ENCODE measurements at places on chromosomes 3 and 15.

- peak; percentile 83 for DNase-seq
Observed at GRCh38 chr3:13002398-13003124, 70.7 kb downstream of the IQSEC1 start.

DNA sequence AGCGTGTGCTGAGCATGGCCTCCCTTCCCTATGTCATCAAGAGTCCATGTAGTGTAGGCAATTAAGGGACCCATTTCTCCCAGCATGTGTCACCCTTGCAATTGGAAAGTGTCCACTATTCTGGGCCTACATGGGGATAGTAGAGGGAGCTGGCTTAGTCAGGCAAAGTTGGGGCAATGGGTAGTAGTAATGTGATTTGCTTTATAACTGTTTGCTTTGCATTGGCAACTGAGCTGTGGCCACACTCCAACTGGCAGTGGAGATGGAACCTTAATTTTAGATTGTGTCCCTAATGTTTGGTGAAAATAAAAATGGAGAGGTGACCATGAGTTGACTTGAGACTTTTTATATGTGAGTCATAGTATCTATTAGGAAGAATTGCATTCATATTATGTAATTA lies 97.7 kb upstream of the SAMMSON start:
- DNase-seq, result no peak

- DNase-seq, result no peak
Observed at GRCh38 chr3:9064850-9065249, 101.6 kb upstream of the RAD18 start.

- DNase-seq, result no peak
Observed at GRCh38 chr3:178597371-178597770, 61.1 kb downstream of the KCNMB2 start.

- DNase-seq, result no peak
Observed at GRCh38 chr15:70034141-70034540, 63.6 kb downstream of the TLE3 start.

DNA sequence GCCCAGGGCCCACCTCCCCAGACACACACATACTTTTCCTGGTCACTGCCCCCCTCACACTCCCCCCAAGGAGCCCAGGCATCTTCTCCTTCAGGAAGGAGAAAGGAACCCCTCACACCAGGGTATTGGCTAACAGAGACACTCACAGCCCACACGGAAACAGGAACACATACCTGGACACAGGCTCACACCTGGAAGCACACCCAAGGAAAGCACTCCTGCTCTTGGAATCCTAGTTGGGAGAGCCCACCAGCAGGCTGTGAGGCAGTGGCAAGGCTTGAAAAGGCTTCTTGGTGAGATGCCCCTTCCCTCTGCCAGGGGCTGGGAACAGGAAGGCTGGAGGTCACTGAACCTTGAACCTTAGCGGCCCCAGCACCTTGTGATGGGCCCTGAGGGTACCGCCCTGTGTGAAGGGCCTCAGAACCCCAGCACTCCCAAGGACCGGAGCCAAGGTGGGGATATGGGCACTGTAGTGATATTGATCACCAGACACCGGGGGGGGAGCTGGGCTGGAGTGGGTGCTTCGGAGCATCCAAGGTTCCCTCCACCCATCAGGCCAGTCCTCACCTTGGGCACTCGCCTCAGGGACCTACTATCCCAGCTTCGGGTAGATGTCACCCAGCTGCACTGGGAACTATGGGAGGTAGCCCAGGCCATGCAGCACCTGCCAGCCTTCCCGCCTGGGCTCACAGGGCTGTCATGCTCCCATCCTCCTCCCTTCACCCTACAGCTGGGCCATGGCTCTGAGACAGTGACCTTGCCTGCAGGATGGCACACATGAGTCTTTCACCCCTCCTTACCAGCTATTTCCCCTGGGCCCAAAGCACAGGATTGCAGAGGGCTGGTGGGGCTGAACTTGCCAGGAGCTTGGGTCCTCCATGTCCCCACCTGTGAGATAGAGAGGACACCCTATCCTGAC lies 16.4 kb downstream of the MYL3 start:
- DNase-seq, result no peak

DNA sequence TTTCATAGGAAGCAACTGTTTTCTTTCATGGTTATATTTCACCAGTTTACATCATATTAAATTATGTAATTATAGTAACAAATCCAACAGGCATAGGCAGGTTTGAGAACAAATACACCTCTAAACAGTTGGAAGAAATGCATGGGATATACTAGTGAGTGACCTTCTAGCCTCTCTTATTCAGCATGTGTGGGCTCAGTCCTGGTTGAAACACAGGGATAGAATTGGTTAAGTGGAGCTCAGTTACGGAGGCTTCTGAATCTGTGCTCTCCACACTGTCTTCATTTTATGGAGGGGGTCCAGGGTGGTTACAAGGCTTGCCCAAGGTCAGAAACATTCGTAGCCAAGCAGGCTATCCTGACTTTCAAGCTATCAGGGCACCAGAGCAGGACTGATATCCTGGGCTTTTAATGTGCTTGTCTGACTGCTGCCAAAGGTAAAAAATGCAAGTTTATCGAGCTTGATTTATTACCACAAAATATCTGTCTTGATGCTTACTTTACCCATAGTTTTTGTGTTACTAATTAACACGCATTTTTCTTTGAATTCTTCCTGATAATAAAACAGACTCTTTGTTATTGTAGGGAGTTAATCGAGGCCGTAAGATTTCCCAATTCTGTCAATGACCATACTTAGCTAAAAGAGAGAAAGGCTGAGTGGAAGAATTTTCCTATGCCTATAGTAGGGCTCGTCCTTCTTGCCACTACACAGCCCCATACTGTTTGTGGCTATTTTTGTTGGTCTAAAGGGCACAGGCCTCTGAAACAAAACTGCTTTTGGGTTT lies 89.6 kb downstream of the FILIP1L start:
- DNase-seq, result no peak

DNA sequence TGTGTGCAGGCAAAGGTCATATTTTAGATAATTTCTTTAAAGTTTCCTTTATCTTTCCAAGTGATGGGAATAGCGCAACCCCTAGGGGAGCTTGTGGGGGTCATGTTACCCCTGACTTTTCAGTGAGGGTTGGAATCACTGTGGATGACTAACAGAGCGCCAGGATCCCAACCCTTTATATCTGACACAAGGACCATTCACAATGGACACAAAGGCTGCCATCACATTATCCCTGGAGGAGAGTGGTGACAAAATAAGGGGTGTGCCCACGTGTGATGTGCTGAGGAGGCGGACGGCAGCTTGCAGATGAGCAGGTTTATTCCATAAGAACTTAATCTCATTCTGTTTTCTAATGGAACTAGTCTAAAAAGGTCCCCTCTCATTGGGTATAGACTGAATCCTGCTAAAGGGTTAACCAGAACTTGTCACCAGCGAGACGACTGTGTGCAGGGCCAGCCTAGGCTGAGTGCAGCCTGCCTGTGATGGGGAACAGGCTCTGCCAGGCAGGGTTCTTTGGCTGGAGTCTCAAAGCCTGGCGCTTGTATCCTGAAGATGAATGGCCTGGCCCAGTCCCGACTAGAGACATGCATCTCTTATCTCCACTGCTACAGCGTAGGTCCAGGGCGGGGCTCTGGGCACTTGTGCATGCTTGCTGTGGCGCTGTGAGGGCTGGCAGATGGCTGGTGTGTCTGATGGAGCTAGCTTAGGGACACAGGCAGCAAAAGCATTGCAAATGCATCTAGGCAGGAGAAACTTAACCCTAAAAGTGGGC lies 50.2 kb downstream of the CHDH start:
- DNase-seq, result no peak

DNA sequence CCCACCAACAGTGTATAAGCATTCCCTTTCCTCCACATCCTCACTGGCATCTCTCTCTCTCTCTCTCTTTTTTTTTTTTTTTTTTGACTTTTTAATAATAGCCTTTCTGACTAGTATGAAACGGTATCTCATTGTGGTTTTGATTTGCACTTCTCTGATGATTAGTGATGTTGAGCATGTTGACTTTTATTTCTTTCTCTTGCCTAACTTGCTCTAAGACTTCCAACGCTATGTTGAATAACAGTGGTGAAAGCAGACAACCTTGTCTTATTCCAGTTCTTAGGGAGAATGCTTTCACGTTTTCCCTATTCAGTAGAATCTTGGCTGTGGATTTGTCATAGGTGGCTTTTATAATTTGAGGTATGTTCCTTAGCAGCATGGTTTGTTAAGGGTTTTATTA lies 249.4 kb upstream of the MDFIC2 start:
- no peak for DNase-seq

DNA sequence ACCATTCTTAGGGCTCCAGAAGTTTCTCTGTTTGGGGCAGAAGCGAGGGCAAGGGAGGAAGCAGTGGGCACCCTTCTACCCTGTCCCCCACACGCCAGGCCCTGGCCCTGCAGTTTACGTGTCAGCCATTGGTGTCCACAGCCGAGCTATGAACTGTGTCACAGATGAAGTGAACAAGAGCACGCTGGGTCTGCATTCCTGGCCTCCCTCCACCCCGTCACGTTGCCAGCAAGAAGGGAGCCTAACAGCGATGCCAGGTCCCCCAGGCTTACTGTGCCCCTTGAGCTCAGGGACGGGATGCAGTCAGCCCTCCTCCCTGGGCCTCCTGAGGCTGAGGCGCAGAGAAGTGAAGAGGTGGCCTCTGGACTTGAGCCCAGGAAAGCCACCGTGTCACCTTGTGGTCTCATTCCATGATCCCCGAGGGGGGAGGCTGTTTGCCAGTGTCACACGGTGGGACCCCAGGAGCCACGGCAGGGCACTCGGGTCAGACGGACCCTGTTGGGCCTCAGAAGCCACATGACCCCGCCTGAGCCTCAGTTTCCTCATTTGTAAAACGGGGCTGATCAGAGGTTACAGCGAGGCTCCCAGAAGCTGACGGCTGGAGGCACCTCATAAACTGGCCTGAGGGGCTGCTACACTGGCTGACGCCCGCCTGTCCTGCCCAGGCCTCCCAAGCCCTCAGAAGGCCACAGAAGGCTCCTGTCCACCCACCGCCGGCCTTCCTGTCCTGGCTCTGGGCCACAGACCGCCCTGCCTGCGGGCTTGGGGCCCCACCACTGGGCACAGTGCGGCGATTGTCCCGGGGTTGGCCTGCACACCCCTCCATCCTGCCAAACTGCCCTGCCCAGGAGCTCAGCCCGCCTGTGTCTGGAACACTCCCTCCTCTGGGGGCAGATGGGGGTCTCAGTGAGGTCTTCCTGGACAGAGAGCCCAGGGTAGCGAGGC lies 18.6 kb downstream of the IQSEC1 start:
- no peak for DNase-seq

- DNase-seq, result no peak
Observed at GRCh38 chr3:45259133-45259532, 33.0 kb upstream of the TMEM158 start.

DNA sequence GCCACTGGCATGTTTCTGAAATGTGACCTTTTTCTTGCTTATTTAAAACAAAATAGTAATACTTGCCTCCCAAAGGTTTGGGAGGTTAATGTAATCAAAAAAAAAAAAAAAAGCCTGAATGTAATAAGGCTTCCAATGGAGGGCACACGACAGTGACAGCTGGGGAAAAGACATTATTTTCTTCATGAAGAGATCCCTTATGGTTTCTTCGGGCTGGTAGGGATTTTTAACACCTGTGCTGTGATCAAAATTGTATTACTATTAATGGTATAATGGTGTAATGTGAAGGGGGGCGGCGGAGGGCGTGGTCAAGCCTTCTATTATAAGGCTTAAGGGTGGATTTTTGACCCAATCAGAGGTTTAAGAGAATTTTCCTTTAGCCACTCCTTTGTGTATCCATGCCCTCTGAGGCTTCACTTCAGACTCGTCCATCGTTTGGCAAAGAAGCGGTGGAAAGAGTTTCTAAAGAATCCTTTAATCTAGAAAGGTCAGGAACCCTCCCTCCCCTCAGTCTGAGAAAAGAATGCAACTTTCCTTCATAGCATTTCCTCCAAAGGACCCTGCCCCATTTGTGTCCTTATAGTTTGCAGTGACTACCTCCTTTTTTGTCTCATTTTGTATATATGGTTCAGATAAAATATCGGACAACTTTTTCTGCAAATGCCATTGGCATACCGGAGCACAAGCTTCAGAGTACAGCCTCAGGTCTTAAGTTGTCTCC lies 89.5 kb upstream of the CHD2 start:
- DNase-seq, result no peak

- DNase-seq, result no peak
Observed at GRCh38 chr3:139906418-139906817, 28.6 kb upstream of the CLSTN2 start.

- no peak for DNase-seq
Observed at GRCh38 chr3:157755233-157755632, 252.0 kb upstream of the VEPH1 start.

Measured in GM06990 (cell line).